ENCODE measurements at places on chromosomes 16 and 17.

DNA sequence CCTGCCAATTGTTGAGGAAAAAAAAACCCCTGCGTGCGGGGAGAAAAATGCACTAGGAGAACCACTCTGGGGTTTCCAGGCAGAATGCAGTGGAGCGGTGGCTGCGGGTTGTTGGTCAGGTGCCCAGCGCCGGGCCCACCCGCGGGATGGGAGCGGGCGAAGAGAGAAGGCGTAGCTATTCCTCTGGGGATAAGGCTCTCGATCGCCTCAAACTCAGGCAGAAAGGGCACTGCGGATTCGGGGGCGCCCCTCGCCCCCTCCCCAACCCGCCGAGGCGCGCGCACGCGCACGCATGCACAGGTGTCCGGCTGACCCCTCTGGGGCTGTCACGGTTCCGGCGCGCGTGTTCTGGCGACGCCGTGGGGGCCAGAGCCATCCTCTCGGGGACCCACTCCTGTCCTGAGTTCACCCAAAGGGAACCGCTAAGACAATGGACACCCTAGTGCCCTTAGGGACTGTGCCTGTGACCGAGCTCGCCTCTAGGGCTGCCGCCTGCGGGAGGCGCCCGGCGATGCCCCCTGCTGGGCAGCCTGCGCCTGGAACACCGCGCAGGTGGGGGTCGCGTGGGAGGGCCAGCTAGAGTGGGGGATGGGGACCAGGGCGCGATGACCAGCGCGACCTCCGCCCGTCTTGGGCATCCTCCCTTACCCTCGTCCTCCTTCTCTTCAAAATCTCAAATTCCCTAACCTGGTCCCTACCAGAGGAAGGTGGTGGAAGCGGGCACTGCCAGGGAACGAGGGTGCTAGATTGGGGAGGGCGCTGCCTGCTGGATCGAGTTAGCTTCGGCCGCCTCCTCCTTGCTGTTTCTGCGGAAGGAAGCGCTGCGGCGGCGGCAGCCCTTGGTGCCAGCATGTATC lies 14.4 kb upstream of the CBX8 start:
- no peak for DNase-seq

DNA sequence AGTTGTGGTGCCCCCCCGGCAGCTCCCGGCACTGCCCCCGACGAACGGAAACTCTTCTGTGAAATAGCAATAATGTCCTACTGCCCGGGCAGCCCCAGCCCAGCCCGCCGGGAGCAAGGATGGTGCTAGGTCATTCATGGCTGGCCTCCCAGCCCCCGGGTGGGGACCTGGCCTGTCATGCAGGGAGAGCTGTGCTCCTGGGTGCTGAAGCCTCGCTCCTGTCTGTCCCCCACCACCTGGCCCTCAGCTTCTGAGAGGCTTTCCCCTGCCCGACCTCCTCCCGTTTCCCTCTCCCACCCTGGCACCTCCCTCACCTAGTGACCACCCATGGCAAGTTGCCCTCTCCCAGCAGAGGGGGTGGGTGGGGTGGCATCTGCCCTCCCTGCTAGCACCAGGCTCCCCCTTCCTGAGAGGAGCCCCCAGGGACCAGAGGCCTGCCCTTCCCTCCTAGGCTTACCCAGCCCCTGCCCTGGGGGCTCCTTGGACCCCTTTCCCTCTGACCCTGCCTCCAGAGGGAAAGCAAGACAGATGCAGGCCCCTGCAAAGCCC lies 13.5 kb downstream of the PAM16 start:
- no peak for DNase-seq

GRCh38 chr16:24700549-24701392 lies 28.7 kb upstream of the TNRC6A start:
- peak; percentile 98 for DNase-seq

GRCh38 chr16:6374821-6375220 lies 957.8 kb upstream of the RBFOX1 start:
- no peak for DNase-seq

DNA sequence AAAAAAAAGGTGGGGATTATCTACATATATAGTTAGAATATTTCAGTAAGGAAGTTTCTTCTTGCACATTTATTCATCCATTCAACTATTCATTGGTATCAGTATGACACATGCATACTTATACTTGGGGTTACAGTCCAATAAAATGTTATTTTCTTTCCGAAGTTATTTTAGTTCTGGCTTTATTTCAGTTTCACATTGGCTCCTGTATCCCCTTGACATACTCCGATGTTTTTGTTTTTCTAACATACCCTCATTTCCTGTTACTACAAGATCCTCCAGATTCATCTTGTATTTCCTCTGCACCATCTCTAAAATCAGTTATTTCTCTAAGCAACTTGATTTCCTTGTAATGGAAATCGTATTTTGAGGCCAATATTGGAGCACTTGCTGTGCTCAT lies 435.5 kb upstream of the MON1B start:
- DNase-seq, result no peak

- peak; percentile 70 for DNase-seq
These were observed 6.3 kb downstream of the C17orf75 start for GRCh38 chr17:32335687-32336086.

GRCh38 chr16:12758031-12758669 lies 45.5 kb downstream of the CPPED1 start:
- peak; percentile 6 for DNase-seq

- peak; percentile 41 for DNase-seq
These were observed 11.1 kb upstream of the SLC5A11 start for GRCh38 chr16:24834459-24835335.

GRCh38 chr17:1997927-1998742 lies 27.0 kb downstream of the RTN4RL1 start:
- no peak for DNase-seq

DNA sequence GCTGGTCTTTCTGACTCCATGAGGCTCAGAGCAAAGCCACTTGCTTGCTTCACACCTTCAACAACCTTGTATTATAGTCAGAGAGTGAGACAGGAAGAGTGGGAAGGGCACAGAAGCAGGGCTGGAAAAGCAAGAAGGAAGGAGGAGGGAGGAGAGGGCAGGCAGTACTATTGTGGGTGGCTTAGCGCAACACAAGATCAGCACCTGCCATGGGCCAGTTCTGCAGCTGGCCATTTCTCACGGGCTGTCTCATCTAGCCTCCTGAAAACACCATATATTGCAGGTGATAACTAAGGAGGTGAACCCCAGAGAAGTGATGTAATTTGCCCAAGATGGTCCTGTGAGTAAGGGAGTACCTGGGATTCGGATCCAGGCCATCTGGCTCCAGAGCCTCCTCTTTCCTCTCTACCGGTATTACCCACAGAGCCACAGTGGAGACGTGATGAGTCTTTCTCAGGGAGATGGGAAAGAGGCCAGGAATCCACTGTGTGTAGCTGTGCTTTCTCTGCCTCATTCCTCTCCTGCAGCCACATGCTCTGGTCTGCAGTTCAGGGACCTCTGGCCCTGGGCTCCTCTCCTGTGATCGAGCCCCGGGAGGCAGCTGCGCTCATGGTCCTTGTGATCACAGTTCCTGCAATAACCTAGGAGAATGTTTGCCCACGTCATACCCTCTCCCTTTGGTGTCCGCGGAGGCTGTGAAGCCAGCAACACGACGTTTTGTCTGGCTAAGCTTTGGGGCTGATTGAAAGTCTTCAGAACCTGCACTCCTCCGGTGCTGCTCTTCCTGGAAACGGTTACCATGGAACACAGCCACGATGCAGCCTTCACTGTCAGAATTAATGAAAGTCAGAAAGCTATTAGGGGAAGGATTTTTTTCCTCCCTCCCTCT lies 178.1 kb upstream of the CCL2 start:
- DNase-seq, result no peak

DNA sequence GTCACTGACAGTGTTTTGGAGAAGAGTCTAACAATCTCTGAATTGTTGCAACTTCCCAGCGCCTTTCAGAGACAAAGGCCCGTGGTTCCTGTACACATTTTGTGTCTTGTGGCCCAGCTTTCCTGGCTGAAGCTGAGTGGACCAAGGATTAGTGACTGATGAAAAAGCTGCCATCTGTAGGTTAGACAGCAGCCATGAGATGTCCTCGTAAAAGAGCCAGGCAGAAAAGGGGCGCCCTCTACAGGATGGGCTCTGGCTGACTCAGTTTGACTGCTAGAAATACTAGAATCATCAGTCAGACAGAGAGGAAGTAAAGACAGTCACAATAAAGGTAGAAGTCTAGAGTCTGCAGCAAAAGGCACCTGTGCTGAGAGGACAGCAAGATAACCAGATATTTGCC lies 26.5 kb upstream of the NF1 start:
- no peak for DNase-seq

GRCh38 chr16:12314653-12315185 lies 338.2 kb downstream of the SNX29 start:
- DNase-seq, result no peak

DNA sequence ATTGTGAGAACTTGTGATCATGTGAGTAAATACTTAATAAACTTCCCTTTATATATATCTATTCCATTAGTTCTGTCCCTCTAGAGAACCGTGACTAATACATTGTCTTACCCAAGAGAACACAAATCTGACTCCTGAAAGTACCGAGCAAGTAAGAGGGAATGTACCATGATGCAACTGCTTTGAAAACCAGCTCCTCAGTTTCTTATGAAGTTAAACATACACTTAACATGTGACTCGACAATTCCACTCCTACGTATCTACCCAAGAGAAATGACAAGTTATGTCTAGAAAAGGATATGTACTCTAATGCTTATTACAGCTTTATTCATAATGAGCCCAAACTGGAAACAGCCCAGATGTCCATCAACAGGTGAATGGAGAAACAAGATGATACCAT lies 8.8 kb upstream of the GJD3 start:
- peak; percentile 45 for DNase-seq

- no peak for DNase-seq
These were observed 1.4 kb downstream of the SYNGR3 start for GRCh38 chr16:1991135-1991551.

DNA sequence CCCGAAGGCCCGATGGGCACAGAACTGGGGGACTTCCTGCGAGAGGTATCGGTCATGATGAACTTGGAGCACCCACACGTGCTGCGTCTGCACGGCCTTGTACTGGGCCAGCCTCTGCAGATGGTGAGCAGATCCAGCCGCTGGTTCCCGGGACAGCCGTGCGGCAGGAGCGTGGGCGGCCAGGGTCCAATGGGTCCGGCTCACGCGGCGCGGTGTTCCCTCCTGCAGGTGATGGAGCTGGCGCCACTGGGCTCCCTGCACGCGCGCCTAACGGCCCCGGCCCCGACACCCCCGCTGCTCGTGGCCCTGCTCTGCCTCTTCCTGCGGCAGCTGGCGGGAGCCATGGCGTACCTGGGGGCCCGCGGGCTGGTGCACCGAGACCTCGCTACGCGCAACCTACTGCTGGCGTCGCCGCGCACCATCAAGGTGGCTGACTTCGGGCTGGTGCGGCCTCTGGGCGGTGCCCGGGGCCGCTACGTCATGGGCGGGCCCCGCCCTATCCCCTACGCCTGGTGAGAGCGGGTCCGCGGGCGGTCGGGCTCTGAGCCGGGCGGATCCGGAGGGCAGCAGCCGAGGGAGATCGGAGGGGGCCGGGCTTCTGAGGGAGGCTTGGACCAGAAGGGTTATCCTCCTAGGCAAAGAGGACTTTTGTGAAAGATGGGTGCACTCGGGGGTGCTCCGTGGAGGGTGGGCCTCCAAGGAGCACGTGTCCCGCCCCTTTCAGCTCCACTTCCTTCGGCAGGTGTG lies 3.0 kb downstream of the TNK1 start:
- DNase-seq, result peak; percentile 18

GRCh38 chr17:77675411-77675810 lies 283.1 kb upstream of the TNRC6C start:
- DNase-seq, result no peak

DNA sequence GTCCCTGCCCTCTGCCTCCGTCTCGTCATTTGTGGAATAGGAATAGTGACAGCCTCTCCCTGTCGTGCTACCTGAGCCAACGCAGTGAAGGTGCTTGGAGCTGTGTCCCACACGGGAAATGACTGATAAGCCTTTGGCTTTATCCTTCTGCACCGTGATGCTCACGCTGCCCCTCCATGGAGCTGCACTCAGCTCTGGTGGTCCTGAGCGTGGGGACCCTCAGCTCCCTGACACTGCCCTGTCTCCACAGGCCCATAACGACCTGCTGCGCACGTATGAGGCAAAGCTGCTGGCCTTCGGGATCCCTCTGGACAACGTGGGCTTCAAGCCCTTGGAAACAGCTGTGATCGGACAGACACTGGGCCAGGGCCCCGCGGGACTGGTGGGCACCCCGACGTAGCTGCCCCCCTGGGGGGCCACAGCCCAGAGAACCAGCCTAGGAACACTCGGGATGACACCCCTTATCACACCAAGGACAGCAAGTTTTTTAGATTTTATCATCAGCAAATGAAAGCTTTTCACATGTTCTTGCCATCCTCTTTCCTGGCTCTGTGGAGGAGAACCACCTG lies 23.8 kb upstream of the DBNDD1 start:
- no peak for DNase-seq

DNA sequence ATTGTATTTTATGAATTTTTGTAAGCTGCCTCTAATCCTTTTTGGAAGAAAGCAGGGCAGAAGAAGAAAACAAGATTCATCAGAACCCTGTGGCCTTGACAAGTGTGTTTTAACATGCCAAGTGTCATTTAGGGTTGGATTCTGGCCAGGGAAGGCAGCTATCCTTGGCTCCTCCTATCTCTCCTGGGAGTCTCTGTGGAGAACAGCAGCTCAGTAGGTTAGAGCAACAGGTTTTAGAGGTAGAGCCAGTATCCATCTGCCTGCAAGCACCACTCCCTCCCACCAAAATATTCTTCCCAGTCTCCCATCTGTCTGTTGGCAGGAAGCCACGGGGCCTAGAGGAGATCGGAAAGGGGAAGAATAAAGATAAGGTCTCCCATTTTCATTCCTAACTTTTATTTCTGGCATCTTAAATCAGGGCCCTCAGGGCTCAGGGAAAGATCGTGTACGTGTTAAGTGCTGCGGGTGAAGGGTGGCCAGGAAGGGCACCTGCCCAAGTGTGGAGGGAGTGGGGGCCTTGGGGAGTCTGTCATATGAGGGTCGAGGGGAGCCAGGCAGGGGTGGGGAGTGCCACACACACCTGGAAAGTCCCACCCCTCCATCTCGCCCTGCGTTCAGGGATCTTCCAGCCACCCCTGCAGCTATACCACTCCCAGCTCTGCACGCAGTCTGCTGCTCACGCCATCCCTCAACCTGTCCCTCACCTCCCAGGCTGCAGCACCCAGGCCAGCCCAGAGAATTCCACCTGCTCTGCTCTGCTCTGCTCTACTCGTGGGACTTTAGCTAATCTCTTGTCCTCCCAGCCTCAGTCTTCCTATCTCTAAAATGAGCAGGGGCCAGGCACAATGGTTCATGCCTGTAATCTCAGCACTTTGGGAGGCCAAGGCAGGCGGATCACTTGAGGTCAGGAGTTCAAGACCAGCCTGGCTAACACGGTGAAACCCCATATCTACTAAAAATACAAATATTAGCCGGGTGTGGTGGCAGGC lies 17.1 kb upstream of the CPSF4L start:
- no peak for DNase-seq

All from astrocyte of the spinal cord (primary cell).